ENCODE measurements at places on chromosomes 1 and 21.

- DNase-seq: no peak
These were observed 143.6 kb upstream of the WNT4 start for GRCh38 chr1:22286491-22286890.

DNA sequence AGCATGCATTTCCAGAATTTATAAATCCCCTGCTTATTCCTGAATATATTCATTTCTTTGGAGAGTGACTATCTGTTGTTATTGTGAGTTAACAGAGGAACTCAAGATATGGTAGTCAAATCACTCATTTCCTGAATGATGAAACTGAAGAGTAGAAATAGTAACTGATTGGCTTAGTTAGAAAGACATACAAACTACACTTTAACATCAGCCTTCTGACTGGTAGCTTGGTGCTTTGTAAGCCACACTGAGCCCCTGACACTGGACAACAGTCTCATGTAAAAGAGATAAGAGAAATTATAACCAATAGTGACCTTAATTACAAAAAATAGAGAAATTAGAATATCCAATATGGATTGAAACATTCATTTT, 4.8 kb downstream of the GBP7 start:
- no peak for DNase-seq

DNA sequence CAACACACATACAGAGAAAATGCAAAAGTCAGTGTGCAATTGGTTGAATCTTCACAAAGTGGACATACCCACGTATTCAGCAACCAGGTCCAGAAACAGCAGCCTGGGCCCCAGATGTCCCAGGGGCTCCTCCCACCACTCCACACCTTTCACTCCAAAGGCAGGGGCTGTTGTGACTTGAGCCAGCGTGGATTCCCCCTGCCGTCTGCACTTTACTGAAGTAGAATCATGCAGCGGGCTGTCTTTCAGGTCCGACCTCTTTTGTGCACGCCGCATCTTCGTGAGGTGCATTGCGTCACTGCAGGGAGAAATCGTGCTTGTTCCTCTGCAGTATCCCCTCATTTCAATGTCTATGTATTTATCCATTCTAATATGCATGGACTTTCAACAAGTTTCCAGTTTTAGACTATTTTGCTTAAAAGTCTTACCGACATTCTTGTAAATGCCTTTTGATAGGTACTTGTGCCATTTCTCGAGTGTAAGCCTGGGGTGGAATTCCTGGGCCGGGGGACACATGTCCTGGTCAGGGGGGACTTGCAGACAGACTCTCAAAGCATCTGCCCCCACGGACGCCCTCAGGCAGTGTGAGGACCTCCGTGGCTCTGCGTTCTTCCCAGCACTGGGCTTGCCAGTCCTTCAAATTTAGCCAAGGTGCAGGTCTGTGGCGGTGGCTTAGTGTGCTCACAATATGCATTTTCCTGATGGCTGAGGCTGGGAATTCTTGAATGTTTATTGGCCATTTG, 29.3 kb upstream of the ACTRT2 start:
- no peak for DNase-seq

DNA sequence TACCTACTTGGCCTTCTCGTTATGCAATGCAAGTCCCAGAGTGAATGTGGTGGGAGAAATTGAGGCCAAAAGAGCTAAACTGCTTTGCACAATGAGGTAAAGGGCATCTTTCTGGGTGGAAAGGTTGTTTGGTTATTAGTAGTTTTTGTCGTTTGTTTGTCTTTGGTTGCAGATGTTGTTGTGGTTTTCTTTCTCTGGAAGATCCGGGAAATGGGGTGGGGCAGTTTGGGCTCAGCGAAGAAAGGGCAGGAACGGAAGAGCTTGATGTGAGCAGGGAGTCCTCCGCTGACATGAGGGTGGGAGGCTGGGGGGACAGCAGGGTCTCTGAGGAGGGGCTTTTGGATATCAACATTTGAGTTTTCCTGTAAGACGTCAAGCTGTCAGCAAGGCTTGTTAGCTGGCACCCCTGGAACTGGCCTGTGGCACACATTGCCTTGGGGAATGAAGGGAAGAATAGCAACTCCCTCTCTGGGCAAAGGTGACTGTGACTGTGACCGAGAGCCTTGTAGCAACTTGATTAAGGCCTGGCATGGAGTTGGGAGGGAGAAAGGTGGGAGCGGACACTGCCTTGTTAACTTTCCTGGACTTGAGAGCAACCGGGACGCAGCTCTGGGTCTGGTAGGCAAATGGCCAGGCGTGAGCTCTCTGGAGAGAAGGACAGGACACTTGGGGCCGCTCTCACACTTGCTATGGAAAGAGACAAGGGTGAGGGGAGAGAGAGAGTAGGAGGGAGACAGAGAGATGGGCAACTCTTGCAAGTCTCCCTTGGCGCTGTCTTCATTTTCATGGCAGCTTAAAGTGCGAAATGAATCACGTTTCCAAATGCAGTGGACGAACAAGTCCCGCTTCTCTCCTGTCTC, 15.4 kb upstream of the OPRD1 start:
- no peak for DNase-seq

DNA sequence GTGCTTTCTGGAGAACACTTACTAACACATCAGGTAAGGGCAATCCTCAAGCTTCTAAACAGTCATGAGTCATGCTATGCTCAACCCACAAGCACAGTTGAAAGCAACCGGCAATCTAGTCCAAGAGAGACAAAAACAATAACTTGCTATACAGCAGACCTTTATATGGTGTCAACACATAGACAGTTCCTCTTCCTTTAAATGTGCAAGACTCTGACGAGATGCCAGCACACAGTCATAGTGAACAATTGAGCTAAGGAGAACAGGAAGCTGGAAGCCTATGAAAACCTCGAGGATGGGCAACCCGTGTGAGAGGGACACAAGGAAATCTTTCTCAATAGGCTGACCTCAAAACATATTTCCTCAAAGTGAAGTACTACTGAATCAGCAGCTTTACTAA, 5.3 kb downstream of the ADIPOR1 start:
- no peak for DNase-seq

DNA sequence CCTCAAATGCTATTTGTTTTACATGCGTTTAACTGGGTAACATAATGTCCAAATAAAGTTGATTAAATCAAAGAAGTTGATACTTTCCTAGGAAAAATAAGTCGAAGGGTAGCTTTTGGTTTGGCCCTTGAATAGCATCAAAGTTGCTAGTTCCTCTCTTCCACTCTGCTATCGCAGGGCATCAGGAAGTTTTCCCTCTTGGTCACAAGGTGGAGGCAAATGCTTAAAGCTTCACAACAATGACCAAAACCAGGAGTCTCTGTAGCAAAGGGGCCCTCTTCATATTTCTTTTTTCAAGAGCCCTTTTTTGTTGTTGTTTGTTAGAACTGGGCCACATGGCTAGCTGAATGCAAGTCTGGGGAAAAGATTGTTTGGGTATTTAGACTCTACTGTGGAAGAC, 668.4 kb downstream of the KCNT2 start:
- DNase-seq: no peak

DNA sequence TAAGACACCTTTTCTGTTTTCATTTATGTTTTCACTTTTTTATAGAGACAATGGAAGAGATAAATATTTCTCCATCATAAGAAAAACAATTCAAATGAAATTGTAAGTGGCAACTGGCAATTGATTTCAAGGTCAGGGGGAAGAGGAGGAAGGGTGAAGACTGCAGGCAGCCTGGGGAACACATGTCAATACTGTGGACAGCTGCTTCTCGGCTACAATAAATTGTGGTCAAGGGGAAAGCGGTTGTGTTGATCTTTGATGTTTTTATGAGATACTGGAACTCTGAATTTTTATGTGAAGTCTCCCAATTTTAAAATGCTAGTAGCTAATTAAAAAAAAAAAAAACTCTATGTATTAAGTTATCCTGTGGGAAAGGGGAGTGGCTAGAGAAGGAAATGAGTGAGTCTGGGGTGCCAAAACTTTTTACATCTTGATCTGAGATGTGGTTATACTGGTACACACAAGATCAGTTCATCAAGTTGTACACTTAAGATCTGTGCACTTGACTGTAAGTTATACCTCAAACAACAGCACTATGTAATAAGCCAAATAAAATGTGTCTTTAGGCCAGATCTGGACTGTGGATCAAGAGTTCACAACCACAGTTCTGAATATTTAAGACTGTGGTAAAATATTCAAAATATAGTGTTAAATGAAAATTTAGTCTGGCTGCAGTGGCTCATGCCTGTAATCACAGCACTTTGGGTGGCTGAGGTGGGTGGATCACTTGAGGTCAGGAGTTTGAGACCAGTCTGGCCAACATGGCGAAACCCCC, 18.0 kb downstream of the SSX2IP start:
- no peak for DNase-seq

DNA sequence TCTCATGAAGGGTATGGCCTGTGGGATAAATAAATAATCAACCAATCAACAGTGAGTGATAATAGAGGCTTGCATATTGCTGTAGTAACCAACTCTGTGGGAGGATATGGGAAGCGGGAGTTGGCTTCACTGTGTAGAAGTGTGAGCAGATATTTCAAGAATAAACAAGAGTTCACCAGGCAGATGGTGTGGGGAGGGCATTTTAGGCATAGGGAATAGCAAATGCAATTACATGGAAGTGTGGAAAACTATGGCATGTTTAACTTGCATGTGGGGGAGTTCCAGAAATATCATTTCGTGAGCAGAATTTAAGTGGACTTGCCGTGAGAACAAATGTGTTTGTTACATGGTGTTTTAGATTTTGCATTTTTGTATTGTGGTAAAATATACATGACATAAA, 95.2 kb downstream of the SPATA46 start:
- DNase-seq: no peak

GRCh38 chr1:923131-923990, at the start of gene SAMD11:
Gene SAMD11, plus strand, starts transcription at chr1:923923. Its CDS starts 509 bp downstream, at chr1:924432.
- DNase-seq: peak; percentile 58

GRCh38 chr1:174964261-174964971, 35.3 kb upstream of the CACYBP start:
- no peak for DNase-seq

GRCh38 chr1:239354231-239354630, 32.1 kb upstream of the CHRM3 start:
- DNase-seq: no peak

GRCh38 chr21:24896735-24897124, 710.6 kb downstream of the MRPL39 start:
- DNase-seq: no peak

DNA sequence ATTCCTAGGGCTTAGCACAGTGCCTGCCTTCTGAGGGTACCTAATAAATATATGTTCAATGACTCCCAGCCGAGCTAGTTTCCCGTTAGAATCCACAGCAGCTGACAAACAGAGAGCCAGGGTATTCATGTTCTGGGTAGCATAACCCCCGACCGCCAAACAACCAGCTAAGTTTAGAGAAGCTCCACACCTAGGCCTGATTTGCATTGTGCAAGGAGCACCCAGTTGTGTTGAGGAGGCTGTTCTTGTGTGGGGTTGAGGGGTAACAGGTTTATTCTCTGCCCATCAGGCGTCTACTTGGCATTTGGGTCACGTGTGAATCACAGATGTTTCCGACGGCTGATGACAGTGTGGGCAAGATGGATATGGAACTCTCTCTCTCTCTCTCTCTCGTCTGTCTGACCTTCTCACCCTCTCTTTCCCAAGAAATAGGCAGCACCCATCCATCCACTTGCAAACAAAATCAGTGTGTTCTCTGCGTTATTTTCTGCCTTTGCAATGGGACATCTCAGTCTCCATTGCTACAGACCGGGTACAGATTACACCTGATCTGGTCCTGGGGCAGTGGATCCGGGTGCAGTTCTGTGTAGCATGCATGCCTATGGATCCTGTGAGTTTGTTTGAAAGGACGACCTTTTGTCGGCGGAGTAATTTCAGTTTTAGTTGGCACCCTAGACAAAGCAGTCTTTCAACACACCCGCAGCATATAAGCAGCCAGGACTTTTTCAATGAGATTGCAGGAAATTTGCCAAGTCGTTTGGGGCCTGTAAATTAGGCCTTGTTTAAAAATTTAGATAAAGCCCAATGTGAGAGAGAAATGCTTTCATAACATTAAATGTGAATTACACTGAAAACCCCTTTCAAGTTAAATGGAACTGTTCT, 29.4 kb downstream of the KAZN start:
- DNase-seq: no peak

- no peak for DNase-seq
These were observed 7.7 kb downstream of the C1orf226 start for GRCh38 chr1:162389021-162389818.

DNA sequence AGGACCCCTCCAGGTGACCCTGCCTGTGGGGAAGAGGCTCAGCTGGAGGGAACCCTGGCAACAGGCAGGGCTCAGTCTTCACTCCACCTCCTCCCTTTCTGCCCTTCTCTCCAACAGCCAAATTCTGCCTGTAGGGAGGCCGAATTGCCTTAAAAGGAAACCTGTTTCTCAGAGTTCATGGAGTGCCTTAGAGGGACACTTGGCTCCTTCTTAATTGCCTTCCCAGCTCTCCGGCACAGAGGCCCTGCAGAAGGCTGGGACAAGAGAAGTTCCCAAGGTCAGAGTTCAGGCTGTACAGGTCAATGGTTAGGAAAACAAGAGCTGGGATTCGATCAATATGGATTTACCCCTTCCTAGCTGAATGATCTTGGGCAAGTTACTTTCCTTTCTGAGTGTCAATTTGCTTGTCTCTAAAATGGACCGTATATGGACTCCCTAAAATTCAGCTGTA, 6.2 kb downstream of the CSRP1 start:
- DNase-seq: no peak

- DNase-seq: peak; percentile 60
These were observed 429 bp downstream of the SRRM1 start for GRCh38 chr1:24643363-24644099.

GRCh38 chr1:225762002-225762441, 15.6 kb upstream of the SRP9 start:
- no peak for DNase-seq

DNA sequence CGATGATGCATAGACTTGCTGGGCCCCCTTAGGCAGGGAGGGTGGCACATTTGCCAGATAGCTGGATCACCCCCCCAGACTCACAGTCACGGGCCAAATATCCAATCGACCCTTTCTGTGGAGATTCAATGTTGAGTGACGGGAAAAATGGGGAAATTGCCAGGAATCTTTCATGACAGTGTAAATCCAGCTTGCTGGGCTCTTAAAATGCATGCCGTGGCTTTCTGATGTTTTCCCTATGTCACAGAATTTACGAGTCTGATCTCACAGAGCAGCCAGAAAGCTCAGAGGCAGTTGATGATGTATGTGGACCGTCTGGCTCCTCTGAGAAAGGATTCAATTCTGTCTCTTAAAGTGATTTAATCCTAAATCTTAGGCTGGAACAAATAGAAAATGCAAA, 150.1 kb upstream of the ZNF644 start:
- DNase-seq: no peak

GRCh38 chr21:42232176-42232825, 13.4 kb downstream of the ABCG1 start:
- no peak for DNase-seq

DNA sequence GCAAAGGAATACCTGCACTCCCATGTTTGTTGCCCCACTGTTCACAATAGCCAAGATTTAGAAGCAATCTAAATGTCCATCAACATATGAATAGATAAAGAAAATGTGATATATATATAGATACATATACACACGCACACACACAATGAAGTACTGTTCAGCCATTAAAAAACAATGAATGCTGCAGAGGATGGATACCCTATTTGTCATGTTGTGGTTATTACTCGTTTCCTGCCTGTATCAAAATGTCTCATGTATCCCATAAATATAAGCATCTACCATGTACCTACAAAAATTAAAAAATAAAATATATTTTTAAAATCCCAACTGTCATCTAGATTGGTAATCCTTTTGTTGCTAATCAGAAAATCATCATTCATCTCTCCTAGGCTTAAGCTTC, 634.8 kb upstream of the ADGRL2 start:
- DNase-seq: no peak

All from activated gamma-delta T cell (primary cell).